Activated CD4-positive, alpha-beta T cell treated with anti-CD3 and anti-CD28 coated beads, Interleukin-2, amount 50 U/mL, for 48 hours (primary cell): ENCODE measurements at places on chromosomes 1 and 21.

DNA sequence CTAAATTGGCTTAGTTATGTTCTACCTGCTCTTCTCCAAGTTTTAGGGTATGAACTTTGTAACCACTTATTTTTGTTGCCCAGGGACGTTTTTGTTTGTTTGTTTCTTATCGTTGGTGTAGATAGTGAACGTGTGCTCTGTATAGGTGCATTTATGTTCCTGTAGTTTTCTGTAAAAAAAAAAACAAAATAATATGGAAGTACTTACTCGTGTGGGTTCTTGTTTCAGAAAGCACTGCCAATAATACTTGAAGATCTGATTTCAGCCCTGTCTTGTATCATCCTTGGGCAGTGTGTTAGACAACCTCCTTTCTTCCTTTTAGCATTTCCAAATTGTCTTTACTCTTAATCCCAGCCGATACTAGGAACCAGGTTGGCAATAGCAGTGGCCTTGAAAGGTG, 4.4 kb downstream of the FAM20B start:
- DNase-seq: no peak

- peak; percentile 80 for DNase-seq
Measured at GRCh38 chr1:116763116-116763786, 9.0 kb downstream of the CD2 start.

DNA sequence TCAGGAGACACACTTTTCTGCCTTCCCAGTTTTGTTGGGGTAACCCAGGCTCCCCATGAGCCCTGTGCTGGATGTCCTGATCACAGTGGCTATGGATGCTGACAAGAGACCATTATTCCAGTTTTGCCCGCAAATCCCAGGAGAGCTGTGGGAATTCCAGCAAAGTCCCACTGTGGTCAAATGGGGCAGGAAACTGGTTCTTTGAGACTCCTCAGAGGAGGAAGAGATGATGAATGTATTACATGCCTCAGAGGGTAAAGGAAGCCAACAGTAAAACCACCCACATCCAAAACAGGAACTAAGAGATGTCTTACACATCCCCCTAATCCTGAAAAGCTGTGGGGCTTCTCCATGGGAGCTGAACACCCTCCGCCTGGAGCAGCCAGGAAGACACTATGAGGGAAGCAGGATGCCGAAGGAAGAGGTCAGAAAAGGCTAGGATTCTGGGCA, 12.8 kb upstream of the MPZL1 start:
- DNase-seq: no peak

DNA sequence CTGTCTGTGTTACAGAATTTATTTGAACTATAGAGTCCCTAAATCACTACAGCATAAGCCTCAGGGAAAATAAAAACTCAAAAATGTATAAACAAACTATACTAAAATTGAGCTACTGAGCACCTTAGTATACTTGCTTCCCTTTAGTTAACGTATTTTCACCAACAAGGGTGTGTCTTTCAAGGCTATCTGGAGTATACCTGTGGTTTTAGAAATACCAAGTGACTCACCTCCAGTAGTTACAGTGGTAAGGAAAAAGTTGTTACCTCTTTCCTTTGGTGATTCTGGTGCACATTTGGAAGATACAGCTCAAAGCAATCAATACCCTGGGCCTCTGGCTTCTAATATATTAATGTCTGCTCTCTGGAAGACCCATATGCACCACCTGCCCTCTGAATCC, 68.0 kb upstream of the C1orf105 start:
- DNase-seq: no peak

DNA sequence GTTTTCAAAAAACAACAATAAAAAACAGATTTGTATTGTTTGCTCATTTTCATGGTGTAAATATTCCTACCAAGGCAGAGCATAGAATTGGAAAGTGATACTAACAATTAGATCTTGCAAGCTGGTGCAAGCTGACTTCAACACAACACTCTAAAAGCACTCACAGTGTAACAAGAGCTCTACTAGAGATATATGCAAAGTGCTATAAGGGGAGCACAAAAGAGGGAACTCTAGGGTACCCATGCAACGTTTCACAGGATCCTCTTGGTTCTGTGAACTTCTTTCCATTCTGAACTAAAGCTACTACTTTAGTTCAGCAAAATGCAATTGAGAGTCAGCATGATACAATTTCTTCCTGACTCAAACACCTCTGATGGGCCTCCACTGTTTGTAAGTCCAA, 78.3 kb downstream of the ATP1B1 start:
- DNase-seq: no peak

- DNase-seq: no peak
Measured at GRCh38 chr1:100009458-100009857, 39.7 kb downstream of the SLC35A3 start.

- no peak for DNase-seq
Measured at GRCh38 chr1:25197235-25197975, 34.9 kb downstream of the SYF2 start.

DNA sequence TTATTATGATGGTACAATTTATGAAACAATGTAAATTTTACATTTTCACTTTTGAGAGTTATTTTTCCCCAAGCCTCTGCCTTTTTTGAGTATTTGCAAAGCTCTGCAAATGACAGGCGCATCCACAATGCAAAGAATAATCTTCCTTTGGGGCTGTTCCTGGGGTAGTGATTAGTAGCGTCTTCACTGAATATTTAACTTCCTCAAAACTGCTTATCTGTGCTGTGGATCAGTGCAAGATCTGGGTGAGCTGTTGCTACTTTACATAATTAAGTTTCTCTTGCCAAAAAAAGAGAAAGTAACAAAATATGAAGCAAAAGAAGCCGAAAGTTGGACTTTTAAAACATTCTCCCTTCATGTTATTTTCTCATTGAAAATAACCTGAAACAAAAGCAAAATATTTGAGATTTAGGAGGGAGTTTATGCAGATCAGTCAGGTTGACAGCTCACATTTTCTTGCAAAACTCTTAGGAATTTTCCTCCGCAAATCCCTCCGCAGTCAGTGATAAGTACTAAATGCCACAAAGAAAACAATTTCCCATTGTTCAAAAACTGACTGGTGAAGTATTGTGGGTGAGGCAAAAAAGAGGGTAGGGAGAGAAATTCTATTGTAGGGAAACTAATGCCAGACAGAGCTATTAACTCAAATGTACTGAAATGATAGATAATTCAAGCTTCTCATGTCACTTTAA, 276.4 kb upstream of the B3GALT2 start:
- DNase-seq: no peak

DNA sequence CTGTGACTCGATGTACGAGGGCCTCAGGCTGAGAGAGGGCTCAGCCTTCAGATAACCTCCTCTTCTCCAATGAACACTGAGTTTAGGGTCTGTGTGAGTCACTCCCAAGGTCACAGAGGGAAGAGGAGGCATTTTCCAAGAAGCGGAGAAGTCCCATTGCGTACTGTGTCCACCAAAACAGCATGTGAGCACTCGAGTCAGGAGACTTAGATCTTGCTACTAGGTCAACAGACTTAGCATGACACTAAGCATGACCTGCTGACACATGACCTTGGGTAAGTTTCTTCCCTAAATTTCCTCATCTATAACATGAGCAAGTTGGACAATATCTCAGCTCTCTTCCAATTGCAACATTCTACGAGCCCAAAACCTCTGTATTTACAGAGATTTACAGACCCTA, 68.0 kb downstream of the PLPP3 start:
- DNase-seq: no peak

GRCh38 chr1:31627301-31627929, 9.9 kb downstream of the HCRTR1 start:
- no peak for DNase-seq

DNA sequence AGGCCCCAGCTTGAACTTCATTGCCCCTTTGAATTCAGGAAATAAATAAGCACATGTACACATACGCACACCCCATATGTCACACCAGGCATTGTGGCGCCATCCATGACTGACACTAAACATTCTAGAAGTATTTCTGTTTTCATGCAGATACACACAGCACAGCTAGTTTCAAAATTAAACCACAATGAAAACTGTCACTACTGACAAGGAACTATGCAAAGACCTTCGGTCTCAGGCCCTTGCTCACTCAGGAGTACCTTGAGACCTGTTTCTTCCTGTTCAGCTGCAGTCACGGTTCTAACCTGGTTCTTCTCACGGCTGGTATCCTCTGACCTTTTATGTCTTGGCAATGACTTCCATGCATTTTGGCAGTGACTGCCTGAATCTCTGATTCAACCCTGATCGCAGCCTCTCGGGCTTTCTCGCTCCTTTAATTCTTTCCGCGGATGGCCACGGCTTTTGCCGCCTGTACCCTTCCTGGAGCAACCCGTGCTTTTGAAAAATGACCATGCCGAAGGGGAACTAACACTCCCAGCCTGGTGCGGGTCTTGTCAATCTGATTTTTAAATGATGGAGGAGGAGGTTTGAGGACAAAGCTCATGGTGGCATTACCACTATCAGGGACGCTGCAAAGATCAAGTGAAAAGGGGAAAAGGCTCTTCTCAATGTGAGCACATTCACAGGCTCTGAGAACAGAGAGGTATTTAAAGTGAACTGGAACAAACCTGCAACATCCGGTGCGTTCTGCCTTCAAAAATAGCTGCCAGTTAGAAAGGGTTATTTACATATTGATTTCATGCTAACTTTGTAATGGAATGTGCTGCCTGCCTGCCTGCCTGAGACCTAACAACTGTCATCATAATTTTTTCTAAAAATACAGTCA, 384.6 kb downstream of the RRAGC start:
- no peak for DNase-seq

GRCh38 chr1:51622455-51622913, 5.6 kb downstream of the OSBPL9 start:
- peak; percentile 5 for DNase-seq
